NCI-H1105 (cell line): ENCODE measurements at places on chromosomes 16 and 17.

DNA sequence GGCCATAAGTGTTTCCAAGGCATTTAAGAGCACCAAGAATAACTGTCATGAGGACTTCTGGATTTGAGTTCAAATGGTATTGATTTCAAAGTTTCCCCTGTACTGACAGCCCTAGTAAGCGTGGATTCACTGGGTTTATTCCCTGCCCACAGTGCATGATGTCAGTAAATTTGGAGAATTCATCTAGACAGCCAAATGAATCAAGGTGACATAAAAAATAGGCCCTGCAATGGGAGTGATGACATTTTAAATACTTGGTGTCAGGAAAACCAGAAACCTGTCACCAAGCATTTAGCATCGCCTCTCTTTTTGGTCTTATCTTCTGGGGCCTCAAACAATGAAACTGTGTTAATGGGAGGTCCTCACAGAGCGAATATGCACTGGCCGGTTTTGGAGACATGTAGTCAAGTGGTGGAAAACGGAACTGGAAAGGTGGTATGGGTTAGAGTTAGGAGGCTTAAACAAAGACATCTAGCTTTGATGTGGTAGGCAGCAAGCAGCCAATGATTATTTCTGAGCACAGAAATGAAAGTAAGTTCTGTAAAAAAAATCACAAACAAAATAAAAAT lies 29.1 kb downstream of the COG4 start:
- no peak for DNase-seq

- DNase-seq, result no peak
Observed at GRCh38 chr16:55756963-55757362, 75.9 kb downstream of the CES1 start.

GRCh38 chr16:50169555-50170096 lies 16.5 kb downstream of the TENT4B start:
- DNase-seq, result no peak

- no peak for DNase-seq
Observed at GRCh38 chr16:28168991-28169554, 42.7 kb downstream of the XPO6 start.

GRCh38 chr16:85151603-85152413 lies 39.5 kb upstream of the CIBAR2 start:
- DNase-seq, result no peak

DNA sequence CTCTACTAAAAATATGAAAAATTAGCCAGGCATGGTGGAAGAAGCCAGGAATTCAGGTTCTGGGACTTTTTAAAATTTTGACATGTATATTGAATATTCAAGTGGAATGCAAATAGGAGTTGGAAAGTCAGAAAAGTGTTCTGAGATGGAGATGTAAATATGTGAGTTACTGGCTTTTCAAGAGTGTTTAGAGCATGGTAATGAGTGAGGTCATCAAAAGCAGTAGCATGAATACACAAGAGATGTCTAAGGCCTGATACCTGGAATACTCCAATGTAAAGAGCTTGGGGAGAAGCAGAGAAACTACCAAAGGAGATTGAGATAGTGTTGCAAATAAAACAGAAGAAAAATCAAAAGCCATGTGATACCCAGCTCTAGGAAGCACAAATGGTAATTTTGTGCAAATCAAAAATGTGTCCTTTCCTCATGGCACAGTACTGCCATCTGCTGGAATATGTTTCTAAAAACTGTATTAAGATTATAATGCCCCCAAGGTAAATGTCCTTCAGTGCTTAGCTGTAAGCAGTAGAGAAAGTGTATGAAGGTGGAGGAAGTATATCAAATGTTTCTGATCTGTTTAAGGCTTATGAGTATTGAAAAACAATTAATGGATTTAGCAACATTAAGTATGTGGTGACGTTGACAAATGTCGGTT lies 908.4 kb downstream of the KCNJ18 start:
- peak; percentile 3 for DNase-seq

DNA sequence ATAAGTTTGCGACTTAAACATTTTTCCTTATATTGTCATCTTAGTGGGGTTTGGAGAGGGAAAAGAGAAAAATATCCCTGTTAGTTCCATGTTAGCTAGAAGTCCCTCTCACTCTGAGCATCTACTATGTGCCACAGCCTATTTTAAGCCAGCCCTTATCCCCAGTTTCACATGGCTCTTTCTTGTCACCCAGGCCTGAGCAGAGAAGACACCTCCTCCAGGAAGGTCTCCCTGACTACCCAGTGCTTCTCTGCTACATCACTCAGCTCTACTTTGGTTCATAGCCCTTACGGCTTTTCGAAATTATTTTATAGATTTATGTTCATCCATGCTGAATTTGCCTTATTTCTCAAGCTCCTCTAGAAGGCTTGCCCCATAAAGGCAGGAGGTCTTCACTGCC lies 7.2 kb upstream of the MAP2K3 start:
- DNase-seq, result no peak

GRCh38 chr17:82750241-82750908 lies 1.5 kb upstream of the TBCD start:
- no peak for DNase-seq

- no peak for DNase-seq
Observed at GRCh38 chr16:88491560-88492310, 38.7 kb downstream of the ZFPM1 start.

- no peak for DNase-seq
Observed at GRCh38 chr17:51200295-51200694, 34.1 kb downstream of the NME2 start.

- no peak for DNase-seq
Observed at GRCh38 chr16:56603589-56603988, 4.8 kb upstream of the MT2A start.

DNA sequence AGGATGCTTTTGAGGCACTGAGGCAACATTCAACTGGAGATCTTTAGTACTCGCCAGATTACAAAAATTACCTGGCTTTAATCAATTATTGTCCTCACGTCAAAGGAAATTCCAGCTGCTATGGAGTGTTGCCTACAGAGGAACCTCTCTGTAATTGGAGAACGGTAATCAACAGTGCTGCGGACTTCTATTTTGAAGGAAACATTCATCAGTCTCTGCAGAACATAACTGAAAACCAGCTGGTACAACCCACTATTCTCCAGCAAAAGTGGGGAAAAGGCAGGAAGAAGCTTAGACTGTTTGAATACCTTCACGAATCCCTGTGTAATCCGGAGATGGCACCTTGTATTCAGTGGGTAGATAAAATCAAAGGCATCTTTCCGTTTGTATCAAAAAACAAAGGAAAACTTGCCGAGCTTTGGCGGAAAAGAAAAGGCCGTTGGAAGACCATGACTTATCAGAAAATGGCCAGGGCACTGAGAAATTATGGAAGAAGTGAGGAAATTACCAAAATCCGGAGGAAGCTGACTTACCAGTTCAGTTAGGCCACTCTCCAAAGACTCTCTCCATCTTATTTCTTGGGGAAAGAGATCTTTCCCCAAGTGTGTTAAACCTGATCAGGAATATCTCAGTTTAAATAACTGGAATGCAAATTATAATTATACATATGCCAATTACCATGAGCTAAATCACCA lies 3.0 kb downstream of the SLC35G3 start:
- DNase-seq, result no peak

- DNase-seq, result no peak
Observed at GRCh38 chr17:69734656-69735055, 320.2 kb downstream of the MAP2K6 start.

DNA sequence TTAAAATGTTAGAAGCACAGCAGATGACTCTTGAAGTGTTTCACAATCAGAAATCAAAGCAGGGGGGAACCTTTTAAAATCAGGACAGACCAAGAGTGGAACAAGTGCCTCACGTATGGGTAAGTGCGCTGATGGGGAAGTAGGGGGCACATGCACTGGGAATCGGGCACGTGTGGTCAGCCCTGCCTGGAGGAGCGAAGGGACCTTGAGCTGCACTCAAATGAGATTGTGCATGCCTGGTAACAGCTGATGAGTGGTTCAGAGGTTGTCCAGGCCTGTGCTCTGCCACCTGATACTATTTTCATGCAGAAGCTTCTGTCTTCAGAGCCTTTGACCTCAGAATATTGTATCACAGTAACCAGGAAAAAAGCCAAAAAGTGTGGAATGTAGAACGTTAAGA lies 13.7 kb upstream of the XYLT2 start:
- DNase-seq, result no peak

- DNase-seq, result no peak
Observed at GRCh38 chr16:87701505-87701921, 64.3 kb downstream of the KLHDC4 start.

DNA sequence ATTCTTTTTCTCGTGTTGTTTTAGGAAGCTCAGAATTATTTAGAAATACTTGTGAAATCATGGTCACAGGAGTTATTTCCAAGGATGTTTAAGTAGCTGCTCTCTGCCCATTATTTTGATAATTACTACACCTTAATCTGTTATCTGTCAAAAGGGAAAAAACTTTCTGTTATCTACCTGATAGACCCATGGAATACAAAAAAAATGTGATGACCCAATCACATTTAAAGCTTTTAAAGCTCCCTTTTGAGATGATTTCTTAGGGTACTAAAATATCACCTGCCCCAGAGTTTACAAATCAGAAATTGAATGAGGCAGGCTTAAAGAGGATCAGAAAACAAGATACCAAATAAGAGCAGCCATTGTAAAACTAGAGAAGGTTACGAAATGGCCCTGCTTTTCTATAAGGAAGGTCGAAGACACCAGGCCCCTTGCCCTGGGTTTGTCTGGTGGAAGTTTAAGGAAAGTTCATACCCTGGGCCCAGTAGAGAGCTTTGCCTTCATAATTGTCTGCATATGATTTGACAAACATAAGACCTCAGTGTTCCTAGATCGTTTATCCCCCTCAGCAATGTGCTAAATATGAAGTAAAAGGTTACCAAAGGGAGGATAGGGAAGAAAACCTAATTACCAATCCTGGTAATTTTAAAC lies 149.9 kb upstream of the TBX2 start:
- DNase-seq, result no peak

DNA sequence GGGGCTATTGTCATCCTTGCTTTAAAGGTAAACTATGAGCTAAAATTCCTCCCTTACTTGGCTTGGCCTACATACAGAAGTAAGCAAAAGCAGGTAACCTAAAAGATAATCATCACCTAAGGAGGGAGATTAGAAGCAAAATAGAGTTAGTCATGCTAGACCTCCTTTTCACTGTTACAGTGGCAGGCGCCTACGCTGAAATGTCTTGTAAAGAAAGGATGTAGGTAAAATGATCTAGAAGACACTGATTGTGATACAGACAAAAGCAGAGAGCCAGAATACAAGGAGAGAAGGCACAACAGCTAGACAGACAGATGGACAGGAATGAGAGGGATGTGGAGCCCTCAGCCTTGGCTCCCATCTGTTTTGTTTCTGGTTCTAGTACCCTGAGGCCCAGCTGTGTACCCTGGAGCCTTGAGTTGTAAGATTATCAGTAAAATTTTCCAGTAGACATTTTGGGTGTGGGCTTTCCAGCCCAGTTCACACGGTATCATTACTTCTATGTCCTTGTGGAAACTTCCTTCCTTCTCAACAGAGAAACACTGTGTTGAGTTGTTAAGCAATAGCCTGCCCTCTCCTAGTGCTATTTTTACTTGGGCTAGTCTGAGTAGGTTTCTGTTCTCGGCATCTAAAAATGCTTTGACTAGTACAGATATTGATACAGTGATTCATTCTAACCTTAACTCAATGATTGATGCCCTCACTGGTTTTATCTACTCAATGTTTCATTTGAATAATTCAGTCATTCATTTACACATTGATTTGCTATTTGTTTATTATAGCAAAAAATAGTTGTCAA lies 7.7 kb upstream of the C16orf78 start:
- DNase-seq, result no peak

DNA sequence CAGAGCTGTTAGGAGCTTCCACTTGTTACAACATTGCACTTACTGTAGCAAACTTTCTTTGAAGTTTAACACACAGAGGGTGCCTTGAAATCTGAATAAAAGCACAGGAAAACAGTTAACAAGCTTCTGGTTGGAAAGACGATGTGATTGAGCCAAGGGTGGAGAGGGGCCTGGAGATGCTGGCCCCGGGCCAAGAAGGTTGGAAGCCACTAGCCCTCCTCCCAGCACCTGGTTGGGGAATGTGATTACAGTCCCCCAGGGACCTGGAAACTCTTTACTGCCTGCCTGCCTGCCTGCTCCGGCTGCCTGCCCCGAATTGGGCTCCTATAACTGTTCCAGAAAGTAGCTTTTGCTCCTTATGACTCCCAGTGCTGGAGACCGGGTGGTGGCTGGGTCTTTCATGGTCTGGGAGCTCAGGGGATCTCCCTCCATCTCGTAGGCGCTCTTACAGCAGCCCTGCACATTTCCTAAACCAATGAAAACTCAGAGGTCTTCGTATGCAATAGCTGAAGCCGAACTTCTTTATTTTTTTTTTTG lies 48.0 kb upstream of the ZFHX3 start:
- DNase-seq, result peak; percentile 77

- no peak for DNase-seq
Observed at GRCh38 chr17:17120294-17120693, 78.0 kb downstream of the MPRIP start.

GRCh38 chr16:88881007-88881615 lies 14.7 kb upstream of the PABPN1L start:
- DNase-seq, result no peak

DNA sequence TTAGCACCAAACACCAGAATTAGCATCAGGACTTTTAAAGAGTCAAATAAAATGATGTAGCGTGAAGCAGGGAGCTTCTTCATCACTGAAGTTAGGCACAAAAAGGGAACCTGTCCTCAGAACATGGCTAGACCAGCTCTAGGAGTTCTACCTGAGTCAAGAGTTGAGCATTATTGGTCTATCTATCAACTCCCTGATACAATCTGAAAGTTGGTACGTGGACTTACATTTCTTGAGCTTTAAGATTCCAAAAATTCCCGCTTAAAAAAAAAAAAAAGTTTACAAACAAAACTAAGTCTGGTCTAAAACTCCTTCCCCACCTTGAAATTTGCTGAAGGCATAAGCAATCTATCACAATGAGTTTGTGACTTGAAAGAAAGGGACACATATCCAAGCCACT lies 12.3 kb downstream of the TLE7 start:
- DNase-seq, result no peak

DNA sequence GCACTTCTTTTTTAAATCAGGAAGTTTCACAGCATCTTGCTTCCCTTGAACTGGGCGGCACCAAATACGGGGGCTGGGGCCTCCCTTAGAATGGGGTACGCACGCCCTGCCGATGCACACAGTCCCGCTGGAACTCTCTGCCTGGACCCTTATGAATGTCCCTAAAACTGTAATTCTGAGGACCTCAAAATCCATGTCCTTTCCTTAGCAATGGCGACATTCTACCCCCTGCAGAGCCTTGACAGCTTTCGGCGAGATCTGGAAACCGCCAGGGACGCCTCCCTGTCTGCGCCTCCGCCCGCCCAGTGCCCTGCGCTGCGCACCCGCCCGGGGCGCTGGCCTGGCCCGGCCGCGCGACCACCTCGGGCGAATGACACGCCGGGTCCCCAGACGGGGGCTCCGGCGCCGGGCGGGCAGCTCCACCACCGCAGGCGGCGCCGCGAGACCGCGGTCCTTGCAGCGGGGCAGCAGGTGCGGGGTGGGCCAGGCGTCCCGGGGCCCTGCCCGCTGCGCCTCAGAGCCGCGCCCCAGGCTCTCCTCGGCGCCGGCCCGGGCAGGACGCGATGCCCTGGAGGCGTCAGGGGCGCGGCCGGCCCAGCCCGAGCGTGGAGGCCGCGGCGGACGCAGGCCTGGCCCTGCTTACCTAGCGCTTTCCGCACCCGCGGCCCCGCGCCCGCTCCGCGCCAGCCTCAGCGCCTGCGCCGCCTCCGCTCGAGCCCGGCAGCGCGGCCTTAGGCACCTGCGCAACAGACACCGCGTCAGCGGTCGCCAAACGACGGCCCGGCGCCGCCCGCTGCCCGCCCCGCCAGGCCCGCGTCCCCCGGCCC lies 548 bp downstream of the HAGH start:
- peak; percentile 6 for DNase-seq

- DNase-seq, result no peak
Observed at GRCh38 chr16:85273293-85273692, 161.0 kb upstream of the CIBAR2 start.

- DNase-seq, result peak; percentile 31
Observed at GRCh38 chr17:75153780-75154194, 525 bp downstream of the JPT1 start.
